ENCODE measurements at places on chromosomes 11 and 22.

DNA sequence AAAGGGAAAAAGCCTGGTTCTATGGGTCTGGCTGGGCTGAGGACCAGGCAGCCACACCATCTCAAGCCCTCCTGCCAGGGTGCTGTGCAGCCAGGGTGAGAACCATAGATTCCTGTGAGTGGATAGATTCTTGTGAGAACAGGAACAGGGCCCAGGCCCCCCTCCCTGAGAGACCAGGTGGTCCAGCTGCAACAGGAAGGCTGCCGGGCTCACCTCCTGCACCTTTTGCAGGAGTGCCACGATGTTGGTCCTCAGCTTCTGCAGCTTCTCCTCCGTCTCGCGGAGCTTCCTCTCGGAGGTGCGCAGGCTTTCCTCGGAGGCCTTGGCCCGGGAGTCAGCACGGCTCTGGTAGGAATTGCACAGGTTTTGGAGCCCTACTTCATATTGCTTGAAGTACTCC is 40.8 kb downstream of the MORC2 start:
- no peak for DNase-seq

GRCh38 chr11:47271328-47271727 is 1.4 kb downstream of the MADD start:
- DNase-seq, result peak; percentile 34

DNA sequence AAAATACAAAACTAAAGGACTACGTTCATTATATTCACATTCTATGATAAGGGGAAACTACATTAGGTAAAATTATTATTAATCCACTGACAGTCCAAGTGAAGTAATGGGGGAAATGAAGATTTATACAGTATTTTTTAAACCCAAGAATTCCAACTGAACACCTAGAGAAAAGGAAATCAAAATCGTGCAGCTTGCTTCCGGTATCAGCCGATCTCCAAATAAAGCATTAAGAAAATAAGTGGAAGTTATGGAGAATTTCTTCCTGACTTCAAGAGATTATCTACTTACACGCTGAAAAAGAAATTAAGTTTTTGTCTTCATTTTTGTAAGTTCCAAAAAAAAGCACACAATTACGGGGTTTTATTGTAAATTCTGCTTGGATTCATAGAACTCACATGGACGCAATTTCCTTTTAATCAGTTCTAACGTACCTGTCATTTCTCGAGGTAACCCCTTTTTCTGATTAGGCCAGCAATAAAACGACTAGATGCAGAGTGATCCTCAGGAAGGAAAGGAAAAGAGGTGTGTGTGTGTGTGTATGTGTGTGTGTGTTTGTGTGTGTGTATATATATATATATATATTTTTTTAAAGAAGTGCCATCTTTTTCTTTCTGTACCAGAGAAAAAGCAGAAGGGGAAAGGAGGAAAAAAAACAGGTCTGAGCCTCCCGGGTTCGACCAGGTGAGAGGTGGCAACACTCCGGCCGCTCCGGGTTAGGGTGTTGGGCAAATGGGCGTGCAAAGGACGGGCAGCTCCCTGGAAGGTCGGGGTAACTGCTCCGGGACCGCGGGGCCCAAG is 1.1 kb downstream of the ZBTB44 start:
- no peak for DNase-seq

DNA sequence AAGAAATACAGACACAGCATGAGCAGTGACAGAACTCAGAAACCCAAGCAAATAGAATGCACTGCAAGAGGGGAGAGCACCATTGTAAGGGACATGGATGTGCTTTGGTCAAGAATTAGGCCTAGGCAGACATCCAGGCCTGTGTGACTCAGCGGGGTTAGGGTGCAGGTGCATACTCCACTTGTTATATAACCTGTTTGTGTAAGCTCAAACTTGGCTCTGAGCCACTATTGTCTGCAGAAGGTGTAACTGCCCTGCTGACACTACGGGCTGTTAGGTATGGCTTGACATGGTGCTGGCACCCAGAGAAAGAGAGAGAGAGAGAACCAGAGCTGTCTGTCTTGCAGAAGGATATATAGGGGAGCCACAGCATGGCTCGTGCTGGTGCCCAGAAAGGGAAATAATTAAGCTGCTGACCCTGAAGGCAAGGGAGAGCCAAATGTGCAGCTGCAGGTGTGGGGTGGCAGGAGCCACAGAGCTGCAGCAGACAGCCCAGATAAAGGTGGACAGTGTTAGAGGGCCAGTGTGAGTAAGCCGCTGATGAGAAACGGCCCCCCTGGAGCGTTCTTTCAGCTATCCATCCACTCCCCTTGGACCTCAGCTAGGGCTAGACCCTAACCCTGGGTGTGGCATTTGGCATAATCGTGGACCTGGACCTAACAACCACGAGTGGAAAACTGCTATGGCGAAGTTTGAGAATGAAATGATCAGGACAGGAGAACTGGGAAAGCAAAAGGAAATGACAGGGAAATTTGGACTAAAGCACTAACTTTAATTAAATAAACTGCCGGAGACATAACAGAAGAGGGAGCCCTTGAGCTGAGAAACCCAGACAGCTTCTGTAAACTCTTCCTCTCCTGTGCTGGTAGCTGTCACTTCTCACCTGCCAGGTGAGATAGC is 253.0 kb upstream of the CCDC179 start:
- peak; percentile 26 for DNase-seq

- DNase-seq, result no peak
These were observed 26.8 kb downstream of the TPCN2 start for GRCh38 chr11:69075421-69076128.

- no peak for DNase-seq
These were observed 7.4 kb upstream of the VSIG10L2 start for GRCh38 chr11:125938418-125938817.

DNA sequence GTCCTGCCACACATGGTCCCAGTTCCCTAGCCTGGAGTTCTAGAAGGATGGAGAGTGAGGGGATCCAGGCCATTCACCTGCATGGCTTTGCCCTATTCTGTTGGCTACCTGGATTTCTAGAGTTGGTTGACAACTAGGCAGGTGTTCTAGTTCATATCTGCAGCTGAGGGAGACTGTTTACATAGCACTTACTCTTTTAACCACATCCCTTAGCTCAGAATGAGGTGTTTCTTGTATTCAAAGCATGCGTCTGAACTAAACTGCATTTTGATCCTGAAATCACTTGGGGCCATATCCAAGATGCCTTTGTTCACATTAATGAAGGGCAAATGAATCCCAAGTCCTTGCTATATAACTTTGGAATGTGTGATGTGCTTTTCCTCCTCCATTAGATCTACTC is 60.9 kb downstream of the SYT13 start:
- DNase-seq, result no peak

DNA sequence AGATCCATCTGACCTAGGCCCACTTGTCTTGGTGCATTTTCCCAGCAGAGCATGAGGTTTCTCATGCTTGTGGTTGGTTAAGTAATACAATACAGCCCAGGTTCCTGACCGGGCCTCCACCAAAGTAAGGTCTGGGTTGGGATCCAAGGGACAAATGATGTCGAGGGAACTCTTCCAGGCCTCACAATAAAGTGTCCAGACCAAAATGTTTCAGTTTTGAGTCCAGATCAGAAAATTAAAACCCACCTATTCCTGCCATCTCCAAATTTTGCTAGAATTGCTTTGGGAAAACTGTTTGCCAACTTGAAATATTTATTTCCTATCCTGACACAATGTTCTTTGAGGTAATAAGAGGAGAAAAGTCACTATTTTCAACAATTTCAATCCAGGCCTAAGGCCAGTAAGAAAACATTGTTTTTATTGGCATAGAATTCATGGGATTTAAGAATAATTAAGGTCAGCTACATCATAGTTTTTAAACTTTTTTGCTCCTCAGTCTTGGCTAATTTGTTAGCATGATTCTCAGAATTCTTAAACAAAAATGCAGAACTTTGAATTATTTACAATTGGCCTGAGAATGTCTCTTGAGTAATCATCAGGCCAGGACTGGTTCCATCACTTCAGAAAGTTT is 51.4 kb downstream of the ME3 start:
- no peak for DNase-seq

GRCh38 chr11:82105331-82105998 is 628.2 kb downstream of the FAM181B start:
- DNase-seq, result no peak

DNA sequence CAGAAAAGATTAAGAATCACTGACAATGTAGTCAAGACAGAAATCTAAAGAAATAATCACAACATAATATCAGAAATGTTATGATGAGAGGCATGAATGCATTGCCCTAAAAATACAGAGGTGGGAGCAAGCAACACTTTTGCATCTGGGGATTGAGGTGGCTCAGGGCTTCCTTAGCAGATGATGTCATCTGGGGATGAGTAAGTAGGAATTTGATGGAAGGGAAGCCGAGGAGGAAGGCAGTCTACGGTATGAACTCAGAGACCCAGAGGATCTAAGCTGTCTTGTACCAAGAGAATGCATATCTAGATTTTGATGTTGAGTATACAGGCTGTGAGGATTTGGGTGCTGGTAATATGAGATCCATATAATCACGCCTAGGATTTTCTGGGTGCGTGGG is 193.0 kb upstream of the SNX19 start:
- DNase-seq, result no peak

DNA sequence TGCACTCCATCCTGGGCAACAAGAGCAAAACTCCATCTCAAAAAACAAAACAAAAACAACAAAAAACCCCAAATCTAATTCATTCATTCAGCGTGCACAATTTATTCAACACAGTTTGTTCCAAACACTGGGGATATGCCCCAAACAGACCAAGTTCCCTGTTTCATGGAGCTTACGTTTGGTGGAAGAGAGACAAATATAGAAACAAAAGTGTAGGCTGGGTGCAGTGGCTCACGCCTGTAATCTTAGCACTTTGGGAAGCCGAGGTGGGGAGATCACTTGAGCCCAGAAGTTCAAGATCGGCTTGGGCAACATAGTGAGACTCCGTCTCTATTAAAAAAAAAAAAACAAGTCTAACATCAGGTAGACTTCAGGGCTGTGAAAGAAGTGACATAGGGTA is 52.4 kb downstream of the PTPRJ start:
- no peak for DNase-seq

DNA sequence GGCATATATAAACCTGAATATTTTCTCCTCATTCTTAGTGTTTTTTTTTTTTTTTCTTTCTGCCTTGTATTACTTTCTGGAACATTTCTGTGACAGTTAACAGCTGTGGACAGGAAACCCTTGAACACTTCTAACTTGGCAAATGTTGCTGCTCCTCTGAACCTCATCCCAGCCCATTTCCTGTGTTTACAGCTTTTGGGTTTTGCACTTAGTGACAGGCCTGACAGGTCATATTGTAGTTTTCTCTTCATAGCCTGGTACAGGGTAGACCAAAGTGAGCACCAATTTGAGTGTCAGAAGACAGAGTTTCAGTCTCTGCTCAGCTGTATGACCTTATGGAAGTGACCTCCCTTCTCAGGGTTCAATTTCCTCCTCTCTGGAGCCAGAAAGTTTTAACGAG is 91.6 kb downstream of the STIM1 start:
- DNase-seq, result peak; percentile 70

- DNase-seq, result no peak
These were observed 380.9 kb downstream of the TBC1D22A start for GRCh38 chr22:47143249-47143938.

DNA sequence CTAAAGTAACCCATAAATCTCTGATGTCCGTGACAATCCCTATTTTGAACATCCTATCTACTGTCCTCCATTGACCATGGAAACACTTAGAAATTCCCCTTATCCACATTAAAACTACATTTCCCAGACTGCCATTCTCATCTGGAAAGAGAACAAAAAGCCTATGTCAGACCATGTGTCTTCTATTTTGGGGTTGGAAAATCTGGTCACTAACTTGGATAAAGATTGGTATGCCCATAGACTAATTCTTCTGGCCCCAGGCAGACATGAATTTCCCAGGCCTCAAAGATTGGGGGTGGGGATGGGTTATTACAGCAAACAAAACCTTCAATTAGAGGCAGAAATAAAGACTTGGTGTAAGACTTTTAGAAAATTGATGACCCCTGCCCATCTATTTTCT is 30.9 kb upstream of the CREB3L1 start:
- DNase-seq, result no peak

- no peak for DNase-seq
These were observed 33.4 kb upstream of the APOL5 start for GRCh38 chr22:35684270-35684700.

GRCh38 chr22:30705710-30706651 is 11.3 kb downstream of the OSBP2 start:
- DNase-seq, result peak; percentile 48

DNA sequence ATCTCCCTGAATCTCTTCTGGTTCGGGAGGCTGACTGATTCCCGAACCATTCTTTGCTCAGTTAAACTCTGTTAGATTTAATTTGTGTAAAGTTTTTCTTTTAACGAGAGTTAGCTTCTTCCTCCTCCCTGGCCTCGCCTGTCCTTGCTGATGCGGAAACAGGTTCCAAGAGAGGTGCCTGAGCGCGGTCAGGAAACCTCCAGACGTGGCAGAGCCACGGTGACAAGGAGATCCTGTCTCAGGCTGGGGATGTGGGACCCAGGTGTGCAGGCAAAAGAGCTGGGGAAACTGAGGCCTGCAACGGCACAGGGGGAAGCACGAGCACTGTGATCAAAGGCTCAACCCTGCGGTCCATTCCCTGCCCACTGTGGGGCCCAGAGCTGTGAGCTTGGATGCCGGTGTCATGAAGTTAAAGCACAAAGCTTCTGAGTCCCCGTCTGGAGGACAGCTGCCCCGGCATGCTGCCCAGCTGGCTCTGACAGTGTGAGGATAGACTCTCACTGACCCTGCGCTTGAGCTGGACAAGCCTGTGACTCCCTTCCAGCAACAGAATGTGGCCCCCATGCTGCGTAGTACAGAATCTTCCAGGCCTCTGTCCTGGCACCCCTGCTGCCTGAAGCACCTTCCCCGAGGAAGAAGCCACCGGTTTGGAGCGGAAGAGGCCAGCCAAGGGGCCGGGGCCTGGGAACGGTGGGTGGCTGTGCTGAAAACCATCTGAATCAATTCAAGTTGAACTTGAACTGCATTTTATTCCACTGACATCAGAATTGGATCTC is 960.6 kb downstream of the BRD1 start:
- no peak for DNase-seq

DNA sequence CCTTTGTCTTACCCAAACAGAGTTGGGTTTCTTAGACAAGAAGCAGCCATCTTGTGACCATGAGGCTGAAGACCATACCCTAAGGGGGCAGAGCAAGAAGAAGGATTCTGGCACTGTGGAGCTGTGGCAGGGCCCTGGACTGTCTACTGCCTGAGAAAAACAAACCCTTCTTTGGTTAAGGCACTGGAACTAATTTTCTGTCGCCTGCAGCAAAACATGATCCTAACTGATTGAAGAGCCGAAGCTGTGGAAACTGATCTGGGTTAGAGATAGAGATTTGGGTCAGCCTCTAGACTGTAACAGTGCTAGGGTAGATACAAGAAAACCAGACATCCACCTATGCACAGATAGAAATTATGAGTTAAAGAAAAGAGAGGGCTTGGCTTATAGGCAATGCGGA is 11.3 kb upstream of the ACER3 start:
- DNase-seq, result no peak

All from activated CD8-positive, alpha-beta T cell treated with anti-CD3 and anti-CD28 coated beads for 36 hours (primary cell).